ENCODE measurements at places on chromosomes 2 and 18.

DNA sequence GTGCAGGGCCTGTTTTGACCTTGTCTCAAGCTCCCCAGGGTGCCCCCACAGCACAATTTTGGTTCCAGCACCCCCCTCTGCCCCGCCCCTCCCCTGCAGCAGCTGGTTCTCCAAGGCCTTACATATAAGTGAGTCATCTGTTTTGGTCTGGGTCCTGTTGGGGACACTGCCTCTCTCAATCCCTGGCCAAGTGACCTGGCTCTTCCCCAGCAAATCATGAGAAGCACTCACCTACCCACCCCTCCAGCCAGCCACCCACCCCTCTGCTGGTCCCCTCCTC lies 90.5 kb downstream of the INHBB start:
- H3K36me3 ChIP-seq = no peaks in the 10 kb centered on the region
- DNase-seq = no peak
- no peak overlapping the region for H3K27ac ChIP-seq
- H3K4me3 ChIP-seq = no peak overlapping the region
- H3K27me3 ChIP-seq = peaks cover 56% of the 10 kb centered on the region

DNA sequence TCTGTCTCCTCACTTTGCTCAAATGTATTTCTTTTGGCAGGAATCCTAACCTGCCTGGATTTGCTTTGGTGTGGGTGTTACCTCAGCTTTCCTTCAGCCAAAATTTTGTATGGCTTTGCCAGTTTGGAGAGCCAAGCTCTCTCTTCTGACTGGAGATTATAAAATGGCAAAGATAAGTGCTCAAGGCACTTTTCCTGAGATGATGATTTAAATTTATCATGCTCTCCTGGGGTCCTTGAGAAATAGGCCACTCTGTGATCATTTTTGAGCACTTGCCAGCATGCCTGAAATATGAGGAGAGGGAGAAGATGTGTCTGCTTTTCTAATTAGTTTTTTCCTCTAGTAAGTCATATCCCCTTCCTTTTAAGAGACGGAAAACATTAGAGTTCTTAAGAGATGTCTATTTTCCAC lies 683.0 kb downstream of the SLC4A3 start:
- H3K27me3 ChIP-seq = peaks cover 18% of the 10 kb centered on the region
- H3K4me1 ChIP-seq = peaks cover 18% of the 10 kb centered on the region
- no peaks in the 10 kb centered on the region for H3K36me3 ChIP-seq
- no peak overlapping the region for H3K4me3 ChIP-seq

- peaks cover 52% of the 10 kb centered on the region for H3K27me3 ChIP-seq
- H3K36me3 ChIP-seq = no peaks in the 10 kb centered on the region
These were observed 14.3 kb upstream of the NOL10 start for GRCh38 chr2:10704034-10704594.

- H3K27ac ChIP-seq = no peak overlapping the region
- no peak for DNase-seq
- H3K4me1 ChIP-seq = no peaks in the 10 kb centered on the region
- no peaks in the 10 kb centered on the region for H3K36me3 ChIP-seq
- no peaks in the 10 kb centered on the region for H3K27me3 ChIP-seq
These were observed 329.3 kb downstream of the C1D start for GRCh38 chr2:67733517-67733916.

DNA sequence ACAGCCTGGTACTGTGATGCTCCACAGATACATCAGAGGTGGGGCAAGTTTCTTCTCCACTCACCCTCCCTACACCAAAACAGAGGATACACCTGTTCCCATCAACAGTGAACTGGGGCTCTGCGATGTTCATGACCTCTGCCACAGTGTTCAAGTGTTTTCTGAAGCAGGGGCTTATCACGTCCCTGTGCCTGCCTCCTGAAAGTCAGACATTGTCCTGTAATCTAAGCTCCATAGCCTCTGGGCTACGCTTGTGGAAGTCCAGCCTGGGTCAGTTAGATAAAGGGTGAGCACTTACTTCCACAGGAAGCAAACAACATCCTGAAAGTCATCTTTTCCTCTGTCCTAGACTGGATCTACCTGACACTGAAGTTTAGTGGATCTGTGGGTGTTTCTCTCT lies 20.2 kb upstream of the MRO start:
- H3K27ac ChIP-seq = no peak overlapping the region
- H3K4me1 ChIP-seq = no peaks in the 10 kb centered on the region
- H3K4me3 ChIP-seq = no peak overlapping the region
- DNase-seq = no peak
- H3K36me3 ChIP-seq = no peaks in the 10 kb centered on the region
